Femur (tissue), 1 donor: ENCODE measurements at places on chromosomes 11 and 22.

DNA sequence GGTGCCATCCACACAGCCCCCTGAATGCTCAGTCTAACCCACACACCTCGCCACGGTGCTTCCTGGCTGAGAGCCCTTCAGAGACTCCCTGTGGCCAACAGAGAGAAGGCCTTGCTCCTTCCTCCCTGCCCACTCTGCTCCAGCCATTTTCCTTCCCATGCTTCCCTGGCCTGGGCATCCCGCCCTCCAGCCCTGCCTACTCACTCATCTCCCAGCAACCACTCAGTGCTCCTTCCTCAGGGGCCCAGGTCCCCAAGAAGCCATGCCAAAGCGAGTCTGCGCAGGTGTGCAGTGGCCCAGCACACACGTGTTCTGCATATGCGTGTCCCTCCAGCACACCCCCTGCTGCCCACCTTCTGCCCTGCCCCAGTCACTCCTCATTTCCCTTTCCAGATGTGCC, 56.4 kb downstream of the NECTIN1 start:
- DNase-seq: no peak

GRCh38 chr11:69538854-69539253, 57.4 kb downstream of the LINC01488 start:
- DNase-seq: peak; percentile 47

DNA sequence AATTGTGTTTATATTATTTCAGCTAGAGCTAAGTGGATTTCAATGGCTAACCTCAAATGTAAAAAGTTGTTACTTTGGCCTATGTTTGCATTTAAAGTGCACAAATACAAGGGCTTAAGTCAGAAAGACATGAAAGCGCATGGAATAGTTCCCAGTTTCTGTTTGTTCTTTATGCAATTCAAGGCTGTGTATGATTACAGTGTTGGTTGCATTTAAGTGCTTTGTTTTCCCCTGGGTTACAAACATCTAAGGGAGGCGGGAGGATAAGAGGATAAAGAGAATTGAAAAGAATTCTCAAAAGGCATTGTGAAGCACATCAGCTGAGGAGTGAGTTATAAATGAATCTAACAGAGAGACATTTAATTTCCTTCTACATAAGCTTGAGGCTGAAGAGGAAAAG, 453.4 kb downstream of the NTM start:
- DNase-seq: no peak

GRCh38 chr22:22960307-22960706, 72.7 kb downstream of the IGLL5 start:
- no peak for DNase-seq

- no peak for DNase-seq
Observed at GRCh38 chr22:29009148-29009547, 52.5 kb downstream of the C22orf31 start.

GRCh38 chr22:46044621-46045458, 67.9 kb upstream of the WNT7B start:
- peak; percentile 71 for DNase-seq

DNA sequence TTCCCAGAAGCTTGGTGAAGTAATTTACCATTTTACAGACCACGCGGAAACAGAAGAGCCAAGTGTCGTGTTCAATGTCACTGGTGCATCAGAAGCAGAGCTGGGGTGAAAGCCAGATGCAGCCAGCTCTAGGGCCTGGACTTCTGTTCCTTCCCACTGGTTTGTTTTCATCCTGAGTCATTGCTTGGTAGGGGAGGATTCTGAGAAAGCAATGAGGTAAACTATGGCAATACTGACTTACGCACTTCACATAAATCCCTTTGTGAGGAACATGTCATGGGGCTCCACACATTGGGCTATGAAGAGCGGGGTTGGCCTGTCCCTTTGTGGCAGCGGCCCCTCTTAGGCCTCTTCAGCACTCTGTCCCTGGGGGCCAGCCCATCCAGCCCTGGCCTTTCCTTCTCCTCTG, 52.4 kb upstream of the RBFOX2 start:
- peak; percentile 28 for DNase-seq

- DNase-seq: no peak
Observed at GRCh38 chr22:29218758-29219408, 13.2 kb downstream of the EMID1 start.

GRCh38 chr11:127193950-127194349, 193.4 kb upstream of the KIRREL3 start:
- no peak for DNase-seq

- no peak for DNase-seq
Observed at GRCh38 chr11:43895601-43896000, 15.0 kb downstream of the ALKBH3 start.

DNA sequence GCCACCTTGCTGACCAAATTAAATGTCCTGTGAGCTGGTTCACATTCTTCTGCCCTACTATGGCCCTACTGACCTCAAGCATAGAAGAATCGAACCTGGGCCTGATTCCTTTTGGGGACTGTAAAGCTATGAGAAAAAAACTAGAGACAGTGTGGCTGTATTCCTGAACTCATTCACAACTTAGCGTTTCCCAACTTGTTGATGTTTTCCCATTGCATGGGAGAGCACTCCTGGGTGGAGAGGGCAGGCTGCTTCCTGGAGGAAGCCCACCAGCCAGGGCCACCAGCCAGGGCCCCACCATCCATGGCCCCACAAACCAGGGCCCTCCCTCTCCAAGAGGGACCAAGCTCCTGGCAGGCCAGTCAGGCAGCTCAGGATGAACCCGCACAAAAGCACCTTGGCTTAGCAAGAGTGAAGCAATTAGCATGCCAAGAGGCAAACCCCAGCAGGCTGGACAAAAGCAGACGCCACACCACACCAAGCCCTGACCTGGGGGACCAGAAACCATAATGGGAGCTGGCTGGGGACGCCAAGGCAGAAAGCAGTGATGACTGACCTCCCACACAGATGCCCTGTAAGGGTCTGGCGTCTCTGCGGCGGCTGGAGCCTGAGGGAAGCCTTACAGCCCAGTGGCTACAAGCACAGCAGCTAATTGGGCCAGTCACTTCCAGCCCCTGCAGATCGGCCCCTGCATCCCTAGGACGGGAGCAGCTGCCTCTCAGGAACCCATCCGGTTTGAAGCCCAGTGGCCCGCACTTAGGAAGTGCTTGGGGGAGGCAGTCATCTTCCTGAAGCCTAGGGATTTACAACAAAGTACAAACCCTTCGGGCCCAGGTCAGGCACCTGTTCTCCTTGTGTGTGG, 2.1 kb downstream of the CERK start:
- no peak for DNase-seq

DNA sequence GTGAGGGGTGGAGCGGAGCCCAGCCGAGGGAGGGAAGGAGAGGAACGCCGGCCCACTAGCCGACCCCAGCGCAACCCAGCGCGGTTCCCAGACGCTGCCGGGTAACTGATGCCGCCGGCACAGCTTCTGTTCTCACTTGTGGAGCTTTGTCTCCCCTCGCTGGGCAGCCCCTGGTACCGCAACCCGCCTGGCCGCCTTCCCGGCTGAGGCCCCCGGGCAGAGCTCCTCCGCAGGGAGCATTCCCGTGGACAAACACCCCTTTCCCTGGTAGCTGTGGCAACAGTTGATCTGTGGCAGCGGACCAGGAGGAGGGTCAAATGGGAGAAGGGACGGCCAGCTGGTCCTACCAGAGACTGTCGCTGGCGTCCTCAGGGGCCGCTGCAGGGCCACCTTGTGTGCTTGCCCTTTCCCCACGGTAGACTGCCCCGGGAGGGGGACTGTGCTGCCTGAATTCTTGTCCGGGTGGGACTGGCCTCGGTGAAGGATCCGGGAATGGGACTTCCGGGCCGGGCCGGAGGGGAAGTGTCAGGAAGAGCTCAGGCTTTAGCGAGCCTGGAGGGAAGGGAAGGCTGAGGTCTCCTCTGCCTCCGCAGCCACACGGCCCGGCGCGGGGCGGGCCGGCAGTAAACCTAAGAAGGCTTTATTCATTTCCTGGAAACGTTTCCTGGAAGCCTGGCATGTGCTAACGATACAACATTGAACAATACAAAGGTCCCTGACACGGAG, 468.0 kb downstream of the OPCML start:
- peak; percentile 85 for DNase-seq

GRCh38 chr11:15562230-15562629, 447.5 kb downstream of the INSC start:
- DNase-seq: no peak

- DNase-seq: no peak
Observed at GRCh38 chr22:22130953-22131608, 113.5 kb upstream of the VPREB1 start.

DNA sequence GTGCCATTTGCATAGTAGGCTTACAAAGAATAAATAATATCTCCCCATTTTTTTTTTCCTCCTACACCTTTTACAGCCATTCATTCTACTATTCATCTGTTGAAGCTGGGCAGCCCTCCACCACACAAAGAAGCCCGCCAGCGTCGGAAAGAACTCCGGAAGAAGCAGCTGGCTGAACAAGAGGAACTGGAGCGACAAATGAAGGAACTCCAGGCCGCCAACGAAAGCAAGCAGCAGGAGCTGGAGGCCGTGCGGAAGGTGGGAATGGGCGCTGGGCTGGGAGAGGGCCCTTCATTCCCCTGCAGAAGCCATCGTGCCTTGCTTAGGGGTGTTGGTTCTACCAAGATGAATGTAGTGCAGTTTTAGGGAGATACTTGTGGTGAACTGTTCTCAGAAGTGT, 68.6 kb downstream of the SWAP70 start:
- no peak for DNase-seq

GRCh38 chr22:30810105-30810504, 115.4 kb downstream of the OSBP2 start:
- no peak for DNase-seq

GRCh38 chr11:108873310-108873709, 208.4 kb downstream of the DDX10 start:
- DNase-seq: no peak

DNA sequence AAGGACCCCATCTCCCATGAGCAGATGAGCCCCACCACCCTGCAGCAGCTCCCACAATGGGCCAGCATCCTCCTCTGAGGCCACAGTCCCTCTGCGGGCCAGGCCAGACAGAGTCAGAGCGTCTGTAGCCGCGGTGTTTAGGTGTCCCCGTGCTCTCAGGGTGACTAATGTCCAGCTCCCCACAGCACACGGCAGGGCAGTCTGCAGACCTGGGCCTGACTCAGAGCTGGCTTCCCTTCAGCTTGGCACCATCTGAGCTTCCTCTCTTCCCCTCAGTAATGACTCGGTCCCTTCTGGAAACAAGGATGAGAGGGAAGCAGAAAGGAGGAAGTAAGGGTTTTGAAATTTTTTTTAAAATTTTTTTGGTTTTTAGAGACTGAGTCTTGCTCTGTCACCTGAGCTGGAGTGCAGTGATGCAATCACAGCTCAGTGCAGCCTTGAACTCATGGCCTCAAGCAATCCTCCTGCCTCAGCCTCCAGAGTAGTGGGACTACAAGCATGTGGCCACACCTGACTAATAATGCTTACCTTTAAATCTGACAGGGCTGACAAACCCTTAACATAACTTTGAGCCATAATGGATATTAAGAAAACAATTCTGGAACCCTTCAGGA, 28.5 kb downstream of the LRRC74B start:
- no peak for DNase-seq

- DNase-seq: no peak
Observed at GRCh38 chr11:65491163-65491465, 7.7 kb upstream of the MALAT1 start.

DNA sequence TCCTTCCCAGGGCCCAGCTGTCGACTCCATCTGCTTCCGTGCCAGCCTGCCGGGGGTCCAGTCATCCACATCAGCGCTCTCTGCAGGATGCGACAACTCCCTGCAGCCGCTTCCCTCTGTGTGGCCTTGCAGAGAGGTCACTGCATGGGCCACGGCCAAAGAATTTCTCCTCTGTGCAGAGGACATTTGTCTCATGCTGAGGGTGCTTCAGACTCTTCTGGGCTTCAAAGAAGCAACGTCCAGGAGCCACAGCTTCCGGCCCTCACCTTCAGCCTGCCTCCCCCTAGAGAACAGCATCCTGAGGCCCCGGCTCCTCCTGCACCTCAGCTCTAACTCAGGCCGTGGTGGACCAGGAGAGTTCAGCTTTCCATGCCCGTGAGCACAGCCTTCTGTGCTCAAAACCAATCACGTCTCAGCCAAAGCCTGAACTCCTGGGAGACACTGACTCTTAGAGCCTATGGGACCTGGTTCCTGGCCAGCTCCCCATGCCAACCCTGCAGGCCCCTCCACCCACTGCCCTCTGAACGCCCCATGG, 258.9 kb downstream of the BRD1 start:
- no peak for DNase-seq

GRCh38 chr22:38172832-38173640, 8.6 kb downstream of the PLA2G6 start:
- peak; percentile 70 for DNase-seq

DNA sequence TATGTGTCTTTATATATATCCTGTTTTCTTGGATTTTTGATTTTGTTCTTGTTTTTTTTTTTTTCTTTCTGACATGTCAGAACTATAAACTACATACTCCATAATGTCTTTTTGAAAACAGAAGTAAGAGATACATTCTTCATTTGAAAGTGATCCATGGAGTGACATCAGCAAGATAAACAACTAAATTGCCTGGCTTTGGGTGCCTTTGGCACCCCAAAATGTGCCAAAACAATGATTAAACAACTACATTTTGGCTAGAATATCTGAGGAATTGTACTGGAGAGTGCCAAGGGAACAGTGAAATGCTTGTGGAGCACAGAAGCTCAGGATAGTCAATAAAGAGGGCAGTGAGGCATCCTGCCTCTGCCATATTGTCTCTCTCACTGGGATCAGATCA, 766.1 kb upstream of the ANO3 start:
- DNase-seq: no peak

DNA sequence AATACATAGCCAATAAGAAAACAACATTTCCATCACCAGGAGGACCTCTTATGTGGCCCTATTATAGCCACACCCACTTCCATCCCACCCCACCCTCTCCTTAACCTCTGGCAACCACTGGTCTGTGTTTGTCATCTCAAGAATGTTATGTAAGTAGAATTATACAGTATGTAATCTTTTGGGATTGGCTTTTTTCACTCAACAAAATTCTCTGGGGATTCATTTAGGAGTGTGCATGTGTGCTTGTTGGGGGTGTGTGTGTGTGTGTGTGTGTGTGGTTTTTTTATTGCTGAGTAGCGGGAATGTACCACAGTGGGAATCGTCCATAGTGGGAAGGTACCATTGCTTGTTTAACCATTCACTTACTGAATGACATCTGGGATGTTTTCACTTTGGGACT, 5.2 kb downstream of the KCNJ5 start:
- no peak for DNase-seq

GRCh38 chr11:123233280-123233974, 38.4 kb upstream of the CLMP start:
- no peak for DNase-seq

DNA sequence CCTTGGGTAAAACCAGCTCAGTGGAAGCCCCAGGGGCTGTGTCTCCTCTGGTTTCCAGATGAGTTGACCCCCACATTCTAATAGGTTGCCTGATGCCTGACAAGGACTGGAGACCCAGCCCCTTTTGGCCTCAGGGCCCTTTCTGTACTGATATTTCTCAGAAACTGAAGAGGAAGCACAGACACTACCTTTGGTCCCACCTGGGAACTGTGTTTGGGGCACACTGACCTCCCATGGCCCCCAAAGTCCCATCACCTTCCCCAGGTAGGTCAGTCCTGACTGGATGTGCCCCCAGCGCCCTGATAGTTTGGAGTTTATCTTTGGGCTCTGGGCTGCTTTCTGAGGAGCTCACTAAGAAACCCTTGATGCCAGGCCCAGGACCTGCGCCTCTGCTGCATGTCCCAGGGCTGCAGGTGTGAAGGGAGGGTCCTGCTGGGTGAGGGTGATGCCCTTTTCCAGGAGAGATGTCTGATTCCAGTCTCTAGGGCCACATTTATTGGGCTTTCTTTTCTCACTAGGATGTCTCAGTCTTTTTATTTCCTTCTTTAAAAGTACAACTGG, 106.7 kb downstream of the GGTLC2 start:
- DNase-seq: no peak
